Activated CD4-positive, alpha-beta T cell treated with anti-CD3 and anti-CD28 coated beads, Interleukin-2, amount 10 ng/mL, durations not matched to agents 7 days and 5 days (primary cell): ENCODE measurements at places on chromosomes 3 and 15.
A peak's percentile ranks its signal among the peaks of the same experiment; 100 is the strongest.

- peak; percentile 24 for DNase-seq
Measured at GRCh38 chr15:89171136-89172072, 50.0 kb downstream of the RLBP1 start.

- DNase-seq: no peak
Measured at GRCh38 chr15:28921919-28922706, 36.3 kb downstream of the APBA2 start.

GRCh38 chr3:11565072-11565471, 78.6 kb downstream of the VGLL4 start:
- DNase-seq: no peak

DNA sequence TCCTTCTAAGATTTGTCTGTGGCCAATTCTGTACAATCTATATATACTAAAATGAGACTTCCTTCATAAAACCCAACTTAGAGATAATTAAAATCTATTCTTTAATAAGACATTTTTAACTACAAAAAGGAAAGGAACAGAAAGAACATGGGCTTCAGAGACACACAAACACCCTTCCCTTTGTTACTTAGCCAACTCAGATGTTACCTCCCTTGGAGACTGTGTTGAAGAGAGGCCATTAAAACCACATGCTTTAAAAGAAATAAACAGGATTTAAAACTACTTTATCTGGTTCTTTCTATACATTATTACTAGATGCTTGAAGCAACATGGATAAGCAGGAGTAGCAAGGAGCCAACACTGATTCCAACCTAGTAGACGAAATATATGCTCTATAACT, 42.0 kb downstream of the LRRFIP2 start:
- DNase-seq: no peak

DNA sequence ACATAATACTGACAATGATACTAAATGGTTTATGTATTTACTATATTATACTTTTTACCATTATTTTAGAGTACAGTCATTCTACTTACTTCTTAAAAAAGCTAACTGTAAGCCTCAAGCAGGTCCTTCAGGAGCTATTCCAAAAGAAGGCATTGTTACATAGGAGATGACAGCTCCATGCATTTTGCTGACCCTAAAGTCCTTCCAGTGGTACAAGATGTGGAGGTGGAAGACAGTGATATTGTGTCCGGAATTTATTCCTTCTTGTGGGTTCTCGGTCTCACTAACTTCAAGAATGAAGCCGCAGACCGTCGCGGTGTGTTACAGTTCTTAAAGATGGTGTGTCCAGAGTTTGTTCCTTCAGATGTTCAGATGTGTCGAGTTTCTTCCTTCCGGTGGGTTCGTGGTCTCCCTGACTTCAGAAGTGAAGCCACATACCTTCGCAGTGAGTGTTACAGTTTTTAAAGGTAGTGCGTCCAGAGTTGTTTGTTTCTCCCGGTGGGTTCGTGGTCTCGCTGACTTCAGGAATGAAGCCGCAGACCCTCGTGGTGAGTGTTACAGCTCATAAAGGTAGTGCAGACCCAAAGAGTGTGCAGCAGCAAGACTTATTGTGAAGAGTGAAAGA, 20.9 kb downstream of the AVEN start:
- DNase-seq: peak; percentile 71

GRCh38 chr15:75620841-75621391, 4.6 kb downstream of the SNUPN start:
- DNase-seq: no peak

GRCh38 chr15:59946084-59946483, 58.0 kb upstream of the FOXB1 start:
- no peak for DNase-seq

GRCh38 chr3:127254730-127255129, 33.1 kb downstream of the PRR20G start:
- no peak for DNase-seq
